ENCODE measurements at places on chromosomes 1 and 21.

- DNase-seq: no peak
Measured at GRCh38 chr1:159261311-159261710, 40.8 kb upstream of the FCER1A start.

- no peak for DNase-seq
Measured at GRCh38 chr1:56115701-56116100, 463.7 kb downstream of the PLPP3 start.

GRCh38 chr1:101440485-101440884, 203.7 kb downstream of the S1PR1 start:
- no peak for DNase-seq

GRCh38 chr1:218771931-218772330, 401.7 kb upstream of the LYPLAL1 start:
- DNase-seq: no peak

DNA sequence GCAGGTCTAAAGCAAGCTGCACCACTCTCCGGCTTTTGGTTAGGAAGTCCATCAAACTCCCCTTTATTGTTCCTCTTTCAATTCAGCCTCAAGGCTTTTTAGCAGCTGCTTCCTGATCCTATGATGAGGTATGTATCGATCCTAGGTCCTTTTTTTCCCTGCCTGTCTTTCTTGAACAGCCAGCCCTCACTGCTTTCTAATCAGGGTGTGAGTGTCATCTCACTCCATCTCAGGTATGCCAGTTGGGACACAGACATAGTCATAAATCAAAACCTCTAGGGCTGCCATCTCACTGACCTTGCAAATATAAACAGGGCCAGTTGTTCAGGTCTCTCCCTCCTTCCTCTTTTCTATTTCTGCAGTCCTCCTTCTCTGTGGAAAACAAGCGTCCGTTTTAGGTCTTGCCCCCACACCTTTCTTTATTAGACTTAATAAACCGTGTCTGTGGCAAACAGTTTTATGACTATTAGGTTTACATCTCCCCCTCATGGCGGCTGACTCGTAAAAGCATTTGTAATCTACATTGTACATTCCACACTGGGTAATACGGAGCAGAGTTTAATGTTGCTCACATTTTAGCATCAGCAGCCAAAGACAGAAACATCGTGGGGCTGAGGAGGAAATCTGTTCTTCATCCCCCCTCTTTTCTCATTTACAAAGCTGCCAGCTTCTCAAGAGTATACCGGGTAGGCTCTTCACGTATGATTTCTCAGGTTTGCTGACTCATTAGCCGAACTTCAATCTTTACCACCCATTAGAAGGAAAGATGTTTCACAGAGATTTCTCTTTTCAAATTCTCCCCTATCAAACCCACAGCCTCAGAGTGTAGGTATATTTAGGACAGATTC, 11.6 kb downstream of the STYXL2 start:
- DNase-seq: no peak
